AG04449 (cell line): ENCODE measurements at places on chromosomes 3 and 15.

DNA sequence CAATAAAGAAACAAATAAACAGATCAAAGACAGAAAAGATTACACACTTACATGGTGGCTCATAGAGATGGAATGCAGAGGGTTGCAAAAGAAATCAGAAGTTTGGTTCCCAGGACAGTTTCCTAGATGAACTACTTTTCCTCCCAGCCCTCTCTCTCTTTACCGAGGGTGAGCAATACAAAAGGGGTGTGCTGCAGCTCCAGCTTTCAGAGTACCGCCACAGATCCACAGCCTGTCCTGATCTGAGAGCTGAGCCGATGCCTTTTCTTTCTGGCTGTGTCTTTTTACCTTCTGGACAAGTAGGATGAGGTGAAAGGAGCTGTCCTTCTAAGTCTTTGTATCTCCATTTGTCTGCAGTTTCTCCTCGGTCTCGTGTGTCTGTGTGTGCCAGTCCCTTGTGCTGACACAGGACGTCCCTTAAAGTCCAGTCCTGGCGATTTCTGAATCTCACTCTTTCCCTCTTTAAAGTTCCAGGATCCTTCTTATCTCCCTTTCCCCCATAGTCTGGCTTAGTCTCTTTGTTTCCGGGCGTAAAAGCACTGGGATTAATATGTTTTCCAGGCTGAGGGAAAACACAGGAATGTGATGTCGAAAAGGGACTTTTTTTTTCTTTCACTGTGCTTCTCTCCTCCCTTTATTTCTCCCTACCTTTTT lies 540 bp downstream of the CCDC80 start:
- DNase-seq = peak; percentile 63

- no peak for DNase-seq
Measured at GRCh38 chr3:4906107-4906621, 73.1 kb upstream of the BHLHE40 start.

- DNase-seq = no peak
Measured at GRCh38 chr3:44353355-44353924, 14.9 kb downstream of the TCAIM start.

DNA sequence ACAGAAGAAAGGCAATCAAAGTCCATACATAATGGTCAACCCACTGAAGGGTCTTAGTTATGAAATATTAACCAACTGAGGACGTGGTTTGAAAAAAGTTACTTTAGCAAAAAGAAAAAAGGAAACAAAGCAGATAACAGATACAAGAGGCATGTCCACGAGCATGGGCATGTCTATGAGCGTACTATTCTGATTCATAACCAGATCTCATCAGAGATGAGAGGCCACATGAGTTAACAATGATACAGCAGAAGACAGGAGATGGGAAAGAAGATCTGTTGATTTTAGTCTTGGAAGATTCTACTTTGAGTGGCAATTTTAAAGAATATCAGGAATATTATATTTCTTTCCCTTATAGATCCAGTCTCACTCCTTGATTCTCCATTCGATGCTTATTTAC lies 262.9 kb upstream of the SLITRK3 start:
- DNase-seq = no peak

DNA sequence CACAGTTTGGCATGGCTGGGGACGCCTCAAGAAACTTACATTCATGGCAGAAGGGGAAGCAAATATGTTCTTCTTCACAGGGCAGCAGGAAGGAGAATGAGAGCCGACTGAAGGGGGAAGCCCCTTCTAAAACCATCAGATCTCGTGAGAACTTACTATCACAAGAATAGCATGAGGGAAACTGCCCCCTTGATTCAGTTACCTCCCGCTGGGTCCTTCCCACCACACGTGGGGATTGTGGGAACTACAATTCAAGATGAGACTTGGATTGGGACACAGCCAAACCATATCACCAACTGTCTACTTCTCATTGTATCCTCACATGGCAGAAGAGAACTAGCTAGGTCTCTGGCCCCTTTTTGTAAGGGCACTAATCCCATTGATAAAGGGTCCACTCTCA lies 30.5 kb downstream of the CCDC32 start:
- DNase-seq = no peak

DNA sequence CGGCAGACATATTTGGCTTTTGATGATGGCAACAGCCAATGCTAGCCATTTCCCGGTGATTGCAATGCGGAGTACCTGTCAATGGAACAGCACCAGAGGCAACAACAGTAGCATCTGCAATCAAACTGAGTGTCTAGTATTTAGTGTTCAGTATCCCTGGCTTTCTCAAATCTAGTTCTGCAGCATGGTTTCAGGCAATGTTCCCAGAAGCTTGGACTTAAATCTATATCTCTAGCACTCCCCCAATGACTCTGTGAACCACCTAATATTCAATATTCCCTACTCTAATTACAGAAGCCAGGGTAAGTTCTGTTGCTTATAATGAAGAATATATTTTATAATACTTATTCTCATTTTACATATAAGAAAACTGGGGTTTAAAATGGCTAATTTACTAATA lies 48.2 kb downstream of the TBL1XR1 start:
- DNase-seq = no peak

- no peak for DNase-seq
Measured at GRCh38 chr3:134543113-134543512, 57.3 kb downstream of the CEP63 start.

GRCh38 chr3:194824701-194825111 lies 139.0 kb downstream of the FAM43A start:
- peak; percentile 9 for DNase-seq
